ENCODE measurements at places on chromosomes 2 and 18.

GRCh38 chr18:11533942-11534496 is 75.4 kb upstream of the SLC35G4 start:
- no peak for DNase-seq

DNA sequence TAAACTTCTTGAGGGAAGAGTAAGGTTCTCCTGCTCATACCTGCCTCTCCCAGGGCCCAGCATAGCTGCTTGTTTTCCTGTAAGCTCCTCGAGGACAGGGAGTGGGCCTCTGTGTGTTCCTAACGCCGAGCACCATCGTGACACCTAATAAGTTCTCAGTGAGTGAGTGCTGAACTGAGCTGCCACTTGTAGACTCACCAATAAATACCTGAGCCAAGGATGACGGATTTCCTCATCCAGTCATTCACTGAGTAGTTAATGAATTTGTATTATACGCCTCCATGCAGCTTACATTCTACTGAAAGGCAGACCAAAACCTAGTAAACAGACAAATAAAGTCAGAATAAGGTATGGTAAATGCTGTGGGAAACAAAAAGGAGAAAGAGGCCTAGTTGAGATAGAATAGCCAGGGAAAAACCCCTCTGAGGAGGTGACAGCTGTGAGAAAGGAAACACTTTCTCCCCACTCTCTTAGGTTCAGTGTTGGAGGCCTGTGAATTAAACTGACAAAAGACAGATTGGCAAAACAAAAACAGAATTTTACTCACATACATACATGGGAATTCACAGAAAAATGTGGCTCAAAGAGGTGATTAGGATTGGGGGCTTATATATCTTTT is 138.6 kb downstream of the B3GNT2 start:
- no peak for DNase-seq

DNA sequence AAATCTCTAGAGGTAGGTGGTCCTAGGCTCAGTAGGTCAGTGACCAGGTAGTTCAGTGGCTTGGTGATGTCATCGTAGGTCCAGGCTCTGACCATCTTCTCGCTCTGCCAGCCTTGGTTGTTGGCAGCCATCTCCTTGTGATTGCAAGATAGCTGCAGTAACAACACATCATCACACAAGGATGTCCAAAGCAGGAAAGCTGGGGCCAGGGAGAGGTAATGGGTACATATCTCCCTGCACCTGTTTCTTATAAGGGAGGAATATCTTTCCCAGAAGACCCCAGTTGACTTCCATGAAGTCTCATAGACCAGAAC is 60.5 kb downstream of the ANKRD44 start:
- DNase-seq: no peak

DNA sequence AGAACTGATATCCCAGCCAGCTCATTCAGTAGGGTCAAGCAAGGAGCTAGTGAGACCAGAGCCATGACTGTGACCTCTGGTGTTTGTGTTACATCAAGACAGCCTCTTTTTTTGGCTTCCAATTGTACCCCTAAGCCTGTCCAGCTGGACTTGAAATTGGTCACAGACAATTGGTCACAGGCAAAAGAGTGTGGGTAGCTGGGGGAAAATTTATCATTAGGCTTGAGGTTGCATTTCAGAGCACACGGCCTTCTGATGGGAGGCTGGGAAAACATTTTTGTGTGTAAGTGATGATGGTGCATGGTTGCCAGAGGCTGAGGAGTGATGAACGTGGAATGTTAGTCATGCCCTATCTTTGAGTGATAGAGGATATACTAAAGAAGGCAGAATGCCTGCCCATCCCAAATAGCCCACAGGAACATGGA is 285.1 kb upstream of the SLC14A2 start:
- no peak for DNase-seq

GRCh38 chr18:30234755-30235154 is 807.8 kb downstream of the DSC3 start:
- no peak for DNase-seq

GRCh38 chr2:156687715-156688114 is 251.5 kb downstream of the GPD2 start:
- DNase-seq: no peak

DNA sequence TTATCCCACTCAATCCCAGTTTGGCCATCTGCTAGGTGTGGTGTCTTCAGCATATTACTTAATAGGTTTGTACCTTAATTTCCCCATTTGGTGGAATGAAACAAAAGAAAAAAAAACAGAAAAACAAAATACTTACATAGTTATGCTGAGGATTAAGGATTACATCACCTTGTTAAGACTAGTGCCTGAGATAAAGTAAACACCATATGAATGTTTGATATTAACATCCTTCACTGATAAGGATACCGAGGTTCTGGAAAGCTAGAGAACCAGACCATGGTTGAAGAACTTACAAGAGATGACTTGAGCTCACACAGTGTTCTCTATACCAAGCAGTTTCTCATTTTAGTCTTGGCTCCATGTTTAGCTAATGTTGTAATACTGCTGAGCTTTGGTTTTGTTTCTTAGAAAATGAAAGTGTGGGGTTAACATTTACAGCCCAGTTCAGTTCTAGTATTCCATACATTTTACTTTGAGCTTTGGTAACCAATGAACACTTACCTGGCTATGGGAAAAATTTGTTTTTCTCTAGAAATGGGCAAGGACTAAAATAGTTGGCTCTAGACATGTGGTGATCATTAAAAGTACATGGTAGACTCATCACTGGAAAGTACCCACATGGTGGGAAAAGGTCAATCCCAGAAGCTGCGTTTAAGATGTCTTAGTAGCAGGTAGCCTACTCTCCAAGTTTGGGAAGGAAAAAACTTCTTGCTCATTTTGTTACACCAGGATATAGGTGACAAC is 5.8 kb upstream of the GPD2 start:
- DNase-seq: no peak

- DNase-seq: no peak
These were observed 31.6 kb downstream of the ZNF532 start for GRCh38 chr18:58896268-58896667.

DNA sequence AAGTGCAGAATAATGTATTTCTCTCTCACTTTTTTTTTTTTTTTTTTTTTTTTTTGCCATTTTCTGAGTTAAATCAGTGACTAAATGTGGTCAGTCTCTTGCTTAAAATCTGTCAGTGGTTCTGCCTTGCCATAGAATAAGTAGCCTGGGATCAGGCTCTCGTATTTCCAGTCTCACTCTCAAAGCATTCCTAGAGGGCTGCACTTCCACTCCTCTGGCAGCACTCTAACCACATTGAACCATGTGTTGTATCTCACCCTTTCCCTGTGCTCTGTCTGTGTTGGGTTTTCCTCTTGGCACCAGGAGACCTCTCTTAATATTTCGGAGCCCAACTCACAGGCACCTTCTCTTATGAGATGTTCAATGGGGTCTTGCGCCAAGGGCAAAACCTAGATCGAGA is 304.4 kb downstream of the CTNNA2 start:
- DNase-seq: no peak

GRCh38 chr2:187644486-187644885 is 90.3 kb upstream of the TFPI start:
- no peak for DNase-seq

DNA sequence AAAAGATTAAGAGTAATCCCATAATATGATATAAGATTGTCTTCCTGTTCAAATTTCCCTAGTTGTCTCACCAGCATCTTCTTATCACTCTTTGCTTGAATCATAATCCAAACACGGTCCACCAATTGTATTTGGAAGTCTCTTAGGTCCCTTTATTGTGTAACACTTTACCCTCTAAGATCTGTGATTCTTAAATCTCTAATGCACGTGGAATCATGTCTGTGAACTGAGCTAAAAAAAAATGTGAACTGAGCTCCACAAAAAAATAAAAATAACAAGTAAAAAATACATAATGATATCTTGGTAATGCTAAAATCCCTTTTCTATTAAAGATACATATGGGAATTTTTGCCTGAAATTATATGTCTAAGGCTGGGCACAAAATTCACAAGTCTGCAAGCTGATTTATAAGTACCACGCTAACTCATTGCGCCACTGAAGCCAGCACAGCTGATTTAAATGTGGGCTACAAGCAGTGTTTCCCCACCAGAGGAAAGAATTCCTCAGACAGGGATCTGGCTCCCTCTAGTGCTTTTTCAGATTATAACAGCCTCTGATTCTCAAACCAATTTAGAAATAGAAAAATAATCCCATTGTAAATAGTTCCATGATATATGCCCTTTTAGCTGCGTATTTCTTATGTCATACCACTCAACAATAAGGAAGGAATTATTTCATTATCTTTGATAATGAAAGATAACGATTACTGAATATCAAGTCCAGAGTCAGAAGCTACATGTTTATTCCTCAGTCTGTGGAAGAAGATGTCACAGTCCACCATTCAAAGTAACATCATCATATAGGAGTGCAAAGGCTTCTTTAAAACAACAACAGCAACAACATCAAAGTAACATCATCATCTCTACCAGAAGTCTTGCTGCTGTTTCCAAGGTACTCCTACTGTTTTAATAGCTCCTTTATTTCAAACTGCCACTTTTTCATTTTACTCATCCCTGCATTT is 22.9 kb downstream of the RBM43 start:
- DNase-seq: peak; percentile 88

- DNase-seq: no peak
These were observed 57.0 kb upstream of the FAM237A start for GRCh38 chr2:206585335-206585734.

DNA sequence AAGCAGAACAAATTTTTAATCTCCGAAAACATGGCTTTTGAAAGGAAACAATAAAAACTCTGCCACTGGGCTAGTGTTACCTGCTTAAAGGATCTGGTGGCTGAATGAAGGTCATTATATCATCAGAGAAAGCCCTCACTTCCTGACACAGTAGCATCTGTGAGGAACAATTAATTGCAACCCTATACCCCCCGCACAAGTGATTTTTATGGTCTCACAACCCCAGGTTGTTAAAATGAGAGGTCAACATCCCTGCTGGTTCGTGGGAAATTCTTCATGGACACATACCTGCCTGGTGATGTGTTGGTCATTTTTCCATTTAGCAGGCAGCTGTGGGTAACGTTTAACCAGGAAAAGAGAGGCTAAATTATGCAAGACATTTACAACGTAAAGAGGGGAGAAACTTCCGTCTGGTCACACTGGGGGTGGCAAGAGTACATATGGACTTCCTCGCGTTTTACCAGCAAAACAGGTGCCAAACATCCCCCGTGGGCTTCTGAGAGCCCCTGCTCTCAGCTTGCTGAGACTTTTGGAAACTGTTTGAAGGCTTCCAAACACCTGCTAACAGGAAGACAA is 29.2 kb downstream of the NIFK start:
- no peak for DNase-seq

DNA sequence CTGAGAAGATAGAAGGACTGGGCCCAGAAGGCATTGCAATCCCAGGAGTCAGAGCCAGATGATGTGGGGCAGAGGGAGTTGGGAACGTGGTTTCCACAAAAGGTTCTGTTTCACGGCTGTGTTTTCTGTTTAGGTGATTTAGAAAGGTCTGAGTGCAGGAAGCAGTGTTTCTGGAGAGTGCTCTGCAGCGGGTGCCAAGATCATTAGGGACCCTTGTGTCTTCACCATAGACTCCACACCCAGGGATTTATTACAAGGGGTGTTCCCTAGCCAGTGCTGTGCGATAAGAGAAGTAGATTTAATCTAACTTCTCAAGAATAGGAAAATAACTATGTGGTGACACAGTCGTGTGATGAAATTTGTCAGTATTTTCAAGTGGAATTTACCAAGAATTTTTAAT is 221.1 kb upstream of the TPO start:
- DNase-seq: no peak

DNA sequence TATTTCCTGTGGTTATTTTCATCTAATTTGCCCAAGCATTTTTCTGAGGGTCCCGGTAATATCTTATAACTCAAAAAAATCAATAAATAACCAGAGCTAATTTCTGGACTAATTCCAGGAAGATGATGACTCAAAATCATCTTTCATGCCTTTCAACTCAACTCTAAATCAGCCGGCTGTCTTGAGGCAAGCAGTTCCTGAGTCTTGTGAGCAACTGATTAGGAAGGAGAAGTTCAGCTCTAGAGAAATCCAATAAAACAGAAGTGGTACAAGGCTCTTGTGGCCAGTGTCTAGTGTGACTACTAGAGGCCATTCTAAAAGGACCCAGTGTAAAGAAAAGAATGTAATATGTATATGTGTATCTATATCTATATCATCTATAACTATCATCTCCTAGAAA is 890.4 kb downstream of the TRIB2 start:
- no peak for DNase-seq

GRCh38 chr2:164700390-164700789 is 79.1 kb upstream of the GRB14 start:
- DNase-seq: no peak

- DNase-seq: no peak
These were observed 34.5 kb downstream of the ADCYAP1 start for GRCh38 chr18:939166-939565.

DNA sequence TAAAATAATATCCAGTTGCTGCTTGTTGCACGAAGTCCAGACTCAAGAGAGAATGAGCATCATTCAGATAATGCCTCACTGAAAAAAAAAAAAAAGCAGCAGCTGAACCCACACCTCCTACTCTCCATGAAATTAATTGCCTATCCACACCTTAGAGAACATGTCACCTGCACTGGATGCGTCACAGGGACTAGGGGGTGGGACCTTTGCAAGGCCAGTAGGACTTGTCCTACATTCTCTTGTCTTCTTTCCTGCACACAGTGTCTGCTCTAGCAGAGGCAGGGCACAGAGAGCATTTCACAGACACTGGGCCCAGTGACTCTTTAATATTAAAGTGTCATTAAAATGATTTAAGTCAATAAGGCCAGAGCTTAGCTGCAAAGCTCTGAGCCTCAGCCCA is at the start of gene ABCA12:
Gene ABCA12 (minus strand): TSS at position 148 of the 400 bp plus-strand sequence. CDS start 418 bp downstream, outside the sequence.
- DNase-seq: no peak

DNA sequence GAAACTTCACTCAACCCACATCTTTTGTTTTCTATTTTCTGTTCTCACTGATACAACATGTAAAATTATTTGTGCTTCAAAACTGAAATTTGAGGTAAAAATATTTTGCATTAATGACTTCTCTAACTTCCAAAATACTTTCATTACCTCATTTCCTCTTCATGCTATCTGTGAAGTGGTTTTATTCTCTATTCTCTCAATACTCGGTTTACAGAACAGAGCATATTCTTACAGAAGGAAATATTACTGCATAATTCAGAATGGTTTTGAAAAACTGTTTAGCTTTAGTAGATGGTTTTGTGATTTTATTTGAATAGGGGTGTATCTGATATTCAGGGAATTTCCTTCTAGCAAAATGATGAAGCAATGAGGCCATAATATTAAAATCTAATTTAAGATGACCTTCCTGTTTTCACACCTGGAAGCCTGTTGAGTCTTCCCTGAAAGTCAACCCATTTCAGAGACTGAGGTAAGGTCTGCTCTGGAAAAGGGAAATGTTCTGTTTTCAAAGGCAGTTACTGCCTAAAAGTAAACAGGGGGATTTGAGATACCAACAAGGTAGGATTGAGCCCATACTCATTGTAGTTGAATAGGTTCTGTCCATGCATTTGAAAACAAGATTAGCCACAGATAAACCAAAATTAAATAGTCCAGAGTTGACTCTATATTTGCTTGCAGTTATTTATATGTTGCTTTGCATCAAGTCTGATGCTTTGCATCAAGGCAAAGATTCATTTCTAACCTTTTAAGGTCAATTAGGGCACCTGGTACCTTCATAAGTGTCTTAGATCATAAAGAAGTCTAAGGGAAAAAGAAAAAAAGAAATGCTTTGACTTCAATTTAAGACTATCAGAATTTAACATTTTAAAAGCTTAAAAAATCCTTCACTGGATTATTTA is 50.8 kb upstream of the PEX13 start:
- no peak for DNase-seq
